ENCODE measurements at places on chromosomes 16 and 17.

- no peak for DNase-seq
Measured at GRCh38 chr17:78010759-78011158, 52.3 kb downstream of the TNRC6C start.

DNA sequence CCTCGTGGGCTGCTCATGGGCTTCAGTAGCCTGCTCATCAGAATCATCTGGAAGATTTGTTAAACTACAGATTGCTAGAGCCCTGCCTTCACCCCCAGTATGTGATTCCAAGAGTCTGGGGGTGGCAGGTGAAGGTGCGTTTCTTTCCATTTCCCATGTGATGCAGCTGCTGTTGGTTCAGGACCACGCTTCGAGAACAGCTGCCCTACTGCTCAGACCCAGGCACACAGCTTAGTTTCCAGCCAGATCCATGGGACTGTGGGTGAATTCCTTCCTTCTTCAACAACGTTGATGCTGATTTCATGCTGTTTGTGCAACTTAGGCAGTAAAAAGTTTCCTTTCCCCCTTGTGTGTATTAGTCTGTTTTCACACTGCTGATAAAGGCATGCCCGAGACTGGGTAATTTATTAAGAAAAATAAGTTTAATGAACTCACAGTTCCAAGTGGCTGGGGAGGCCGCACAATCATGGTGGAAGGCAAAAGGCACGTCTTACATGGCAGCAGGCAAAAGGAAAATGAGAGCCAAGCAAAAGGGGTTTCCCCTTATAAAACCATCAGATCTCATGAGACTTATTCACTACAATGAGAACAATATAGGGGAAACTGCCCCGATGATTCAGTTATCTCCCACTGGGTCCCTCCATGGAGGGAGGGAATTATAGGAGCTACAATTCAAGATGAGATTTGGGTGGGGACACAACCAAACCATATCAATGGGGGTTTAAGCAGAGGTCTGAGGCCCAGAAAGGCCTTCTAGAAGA lies 159.2 kb downstream of the XYLT1 start:
- DNase-seq: no peak

DNA sequence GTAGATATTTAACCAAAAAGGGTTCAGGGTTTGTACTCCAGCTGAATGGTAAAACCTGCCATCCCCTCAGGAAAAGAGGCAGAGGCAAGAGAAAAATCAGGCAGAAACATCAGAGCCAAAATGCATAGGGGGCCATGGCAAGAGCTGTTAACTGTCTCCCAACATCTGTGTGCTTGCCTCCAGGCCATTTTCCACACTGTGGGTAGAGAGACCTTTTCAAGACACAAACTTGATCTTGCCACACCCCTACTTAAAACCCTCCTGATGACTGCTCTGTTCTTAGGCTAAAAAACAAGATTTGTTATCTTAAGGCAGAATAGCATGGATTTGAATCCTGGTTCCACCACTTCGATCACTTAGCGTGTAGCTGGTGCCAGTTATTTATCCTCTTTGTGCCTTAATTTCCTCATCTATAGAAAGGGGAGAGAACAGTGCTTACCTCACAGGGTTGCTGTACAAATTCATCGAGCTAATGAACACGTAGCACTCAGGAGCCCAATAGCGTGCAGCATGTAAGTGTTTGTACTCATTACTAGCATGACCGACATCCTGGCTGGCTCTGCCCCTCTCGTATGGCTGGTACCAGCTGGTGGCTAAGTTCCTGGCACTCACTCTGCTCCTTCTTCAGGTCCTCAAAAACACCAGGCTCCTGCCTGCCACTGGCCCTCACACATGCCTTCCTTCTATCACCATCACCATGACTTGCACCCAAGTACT lies 25.8 kb downstream of the STAT3 start:
- no peak for DNase-seq

- DNase-seq: no peak
Measured at GRCh38 chr17:2723505-2723996, 12.0 kb upstream of the CLUH start.

GRCh38 chr16:68528686-68529379 lies 10.3 kb upstream of the ZFP90 start:
- peak; percentile 79 for DNase-seq

DNA sequence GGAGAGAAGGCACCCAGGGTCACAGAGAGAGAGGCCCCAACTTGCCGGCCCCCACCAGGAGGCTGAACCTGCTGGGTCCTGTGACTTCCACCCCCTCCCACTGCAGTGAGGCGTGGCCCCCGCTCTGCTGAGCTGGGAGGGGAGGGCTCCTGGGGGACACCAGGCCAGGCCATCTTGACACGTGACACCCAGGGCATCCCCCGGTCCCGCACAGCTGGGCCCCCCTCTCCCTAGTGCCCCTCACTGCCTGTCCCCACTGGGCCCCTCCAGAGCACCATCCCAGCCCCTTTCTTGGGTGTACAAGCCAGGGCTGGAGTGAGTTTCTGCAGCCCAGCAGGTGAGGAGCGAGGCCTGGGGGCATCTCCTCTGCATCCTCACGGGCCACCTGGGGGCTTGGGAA lies 12.4 kb downstream of the UBALD1 start:
- no peak for DNase-seq

DNA sequence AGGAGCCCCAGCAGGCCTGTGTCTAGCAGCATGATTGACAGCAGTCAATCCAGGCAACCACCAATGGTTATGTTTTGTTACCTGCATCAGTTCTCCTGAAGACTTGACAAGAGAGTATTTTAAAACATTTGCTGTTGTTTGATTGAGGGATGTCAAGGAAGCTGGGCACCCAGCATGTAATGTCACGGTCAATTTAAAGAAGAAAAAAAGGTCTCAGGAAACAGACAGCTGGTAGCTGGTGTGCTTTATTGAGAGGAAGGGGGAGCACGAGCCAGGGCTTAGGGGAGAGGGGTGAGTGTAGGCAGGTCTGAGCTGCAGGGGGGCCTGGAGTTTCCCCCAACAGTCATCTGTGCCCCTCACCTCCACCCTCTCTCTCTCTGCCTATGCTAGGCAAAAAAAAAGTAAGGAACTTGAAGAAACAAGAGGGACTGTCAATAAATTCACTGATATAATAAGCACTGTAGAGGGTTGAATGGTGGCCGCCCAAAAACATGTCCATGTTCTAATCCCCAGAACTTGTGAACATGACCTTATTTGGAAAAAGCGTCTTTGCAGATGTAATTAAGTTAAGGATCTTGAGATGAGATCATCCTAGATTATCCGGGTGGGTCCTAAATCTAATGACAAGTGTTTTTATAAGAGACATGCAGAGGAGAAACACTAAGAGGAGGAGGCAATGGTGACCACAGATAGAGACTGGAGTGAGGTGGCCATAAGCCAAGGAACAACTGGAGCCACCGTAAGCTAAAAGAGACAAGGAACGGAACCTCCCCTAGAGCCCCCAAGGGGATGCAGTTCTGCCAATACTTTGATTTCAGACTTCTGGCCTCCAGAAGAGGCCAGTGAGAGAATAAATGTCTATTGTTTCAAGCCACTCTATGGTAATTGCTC lies 14.5 kb downstream of the TSPOAP1 start:
- no peak for DNase-seq

DNA sequence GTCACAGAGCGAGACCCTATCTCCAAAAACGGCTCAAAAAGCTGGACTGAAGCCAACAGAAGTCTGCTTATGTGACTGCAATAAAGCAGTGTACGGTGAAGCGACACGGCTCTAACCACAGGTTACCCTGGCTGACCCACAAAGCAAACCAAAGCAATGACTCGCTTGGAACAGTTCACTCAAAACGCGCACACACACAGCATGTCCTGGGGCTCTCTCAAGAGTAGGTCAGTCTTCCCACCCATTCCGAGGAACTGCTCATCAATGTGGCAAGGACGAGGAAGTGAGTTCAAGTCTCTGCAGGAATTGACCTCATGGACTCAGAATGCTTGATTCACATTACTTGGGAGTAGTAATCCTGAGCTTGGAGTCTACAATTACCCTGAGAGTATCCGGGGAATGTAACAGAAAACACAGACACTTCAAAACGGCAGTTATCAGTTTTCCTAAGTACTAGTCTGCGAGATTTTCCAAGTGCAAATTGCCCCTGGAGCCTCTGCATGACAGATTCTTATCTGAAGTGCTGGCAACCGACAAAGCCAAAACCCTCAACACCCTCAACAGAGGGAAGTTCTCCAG lies 25.4 kb downstream of the PELP1 start:
- no peak for DNase-seq

- no peak for DNase-seq
Measured at GRCh38 chr16:67969254-67970039, 1.0 kb upstream of the SLC12A4 start.

DNA sequence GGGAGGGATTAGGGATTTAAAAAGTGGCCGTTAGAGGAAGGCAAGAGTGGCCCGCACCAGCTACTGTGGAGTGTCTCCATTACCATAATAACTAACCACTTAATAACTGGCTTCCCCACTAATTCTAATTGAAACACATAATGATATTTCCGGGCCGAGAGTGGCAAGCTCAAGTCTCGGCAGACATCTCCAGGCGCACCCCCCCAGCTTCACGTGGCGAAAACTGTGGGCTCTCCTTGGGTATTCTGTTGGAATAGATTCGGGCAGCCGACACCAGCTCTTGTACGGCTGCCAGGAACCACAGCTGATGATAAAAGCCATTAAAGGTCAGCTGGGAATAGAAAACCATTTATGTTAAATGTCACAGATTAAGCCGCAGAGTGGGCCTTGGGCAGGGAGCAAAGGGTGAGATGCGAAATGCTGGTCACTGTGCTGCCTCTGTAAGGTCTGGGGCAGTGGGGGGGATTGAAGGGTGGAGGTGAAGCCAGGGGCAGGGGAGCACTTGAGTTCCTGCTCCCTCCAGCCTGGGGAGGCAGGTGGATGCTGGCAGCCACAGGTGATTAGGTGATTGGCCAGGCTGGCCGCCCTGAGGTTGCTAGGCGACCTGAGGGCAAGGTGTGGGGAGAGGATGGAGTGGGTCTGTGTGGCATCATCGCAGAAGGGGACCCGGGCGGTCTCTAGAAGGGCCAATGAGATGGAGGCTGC lies 115.6 kb upstream of the SDK2 start:
- DNase-seq: no peak

GRCh38 chr17:51046514-51047384 lies 73.9 kb downstream of the SPAG9 start:
- no peak for DNase-seq

GRCh38 chr17:71519285-71519684 lies 601.5 kb upstream of the SOX9 start:
- no peak for DNase-seq

DNA sequence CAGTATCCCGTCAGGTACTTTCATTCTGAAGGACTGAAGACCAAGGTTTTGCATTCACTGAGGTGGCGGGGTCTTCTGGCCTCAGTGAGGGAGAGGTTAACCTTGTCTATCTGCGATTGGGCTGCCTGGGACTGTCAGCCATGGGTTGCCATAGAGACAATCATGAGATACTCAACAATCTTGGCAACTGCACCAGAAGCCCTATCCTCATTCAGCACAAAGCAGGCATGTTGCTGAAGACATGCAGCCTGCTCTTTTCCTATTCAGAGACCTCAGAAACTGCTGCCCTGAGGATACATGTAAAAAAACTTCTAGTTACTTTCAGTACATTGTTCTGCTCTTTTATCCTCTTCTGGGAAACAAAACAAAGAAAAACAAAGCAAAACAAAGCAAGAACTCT lies 146.3 kb upstream of the PIRT start:
- DNase-seq: no peak

- DNase-seq: no peak
Measured at GRCh38 chr16:67426950-67427349, 4.0 kb upstream of the HSD11B2 start.

- no peak for DNase-seq
Measured at GRCh38 chr17:1322480-1322879, 43.0 kb downstream of the TRARG1 start.

- no peak for DNase-seq
Measured at GRCh38 chr17:63760771-63761539, 12.4 kb downstream of the CCDC47 start.
